ENCODE measurements at places on chromosomes 7 and 10.
A peak's percentile ranks its signal among the peaks of the same experiment; 100 is the strongest.

- DNase-seq: no peak
Measured at GRCh38 chr7:149459540-149460452, 1.1 kb downstream of the ZNF777 start.

GRCh38 chr7:92297736-92298135, 52.0 kb downstream of the ANKIB1 start:
- no peak for DNase-seq

GRCh38 chr7:43650457-43651052, 67.6 kb downstream of the STK17A start:
- DNase-seq: peak; percentile 60

DNA sequence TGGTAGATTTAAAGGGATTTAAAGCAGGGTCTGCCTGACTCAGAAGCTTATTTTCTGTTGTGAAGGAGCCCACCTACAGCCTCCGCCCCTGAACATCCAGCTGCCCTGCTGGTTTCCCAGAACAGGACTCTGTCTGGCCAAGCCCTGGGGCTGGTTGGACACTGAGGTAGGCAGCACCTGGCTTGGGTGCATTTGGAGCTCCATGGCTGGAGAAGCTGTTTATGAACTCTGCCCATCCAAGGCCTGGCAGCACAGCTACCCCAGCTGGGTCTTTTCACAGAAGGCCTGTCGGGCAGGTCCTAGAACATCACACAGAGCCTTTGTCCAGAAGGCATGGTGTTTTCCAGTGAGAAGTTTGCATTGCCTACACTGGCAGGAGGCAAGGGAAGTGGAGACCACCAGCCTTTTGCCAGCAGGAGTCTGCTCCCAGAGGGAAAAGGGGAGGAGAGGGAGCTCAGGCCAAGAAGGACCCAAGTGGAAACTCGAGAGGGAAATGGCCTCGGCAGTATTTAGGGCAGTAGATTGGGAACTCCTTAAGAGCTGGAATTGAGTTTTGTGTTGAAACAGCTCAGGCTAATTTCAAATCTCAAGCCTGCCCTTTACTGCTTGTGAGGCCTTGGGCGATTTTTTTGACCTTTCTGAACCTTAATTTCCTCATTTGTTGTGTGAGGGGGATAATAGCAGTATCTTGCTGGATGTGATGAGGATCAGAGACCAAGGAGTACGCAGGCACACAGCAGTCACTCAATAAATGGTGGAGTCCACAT, 12.3 kb upstream of the PDCD4 start:
- DNase-seq: no peak

DNA sequence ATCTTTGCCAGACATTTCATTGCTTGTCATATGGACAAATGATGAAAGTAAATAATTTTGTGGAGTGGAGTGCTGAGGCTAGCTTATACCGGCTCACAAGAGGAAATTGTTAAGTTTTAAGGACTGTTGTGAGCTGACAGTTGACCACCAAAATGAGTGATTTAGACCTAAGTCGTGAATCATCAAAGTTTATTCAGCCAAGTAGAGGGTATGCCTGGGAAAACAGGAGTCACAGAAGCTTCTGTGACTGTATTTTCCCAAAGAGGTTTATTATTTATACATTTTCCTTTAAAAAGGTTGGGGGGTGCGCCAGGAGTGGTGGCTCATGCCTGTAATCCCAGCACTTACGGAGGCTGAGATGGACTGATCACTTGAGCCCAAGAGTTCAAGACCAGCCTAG, 21.8 kb downstream of the MRPS24 start:
- peak; percentile 69 for DNase-seq

GRCh38 chr7:2019711-2020511, 212.8 kb downstream of the MAD1L1 start:
- no peak for DNase-seq

GRCh38 chr7:158795272-158795671, 34.0 kb downstream of the ESYT2 start:
- DNase-seq: no peak

DNA sequence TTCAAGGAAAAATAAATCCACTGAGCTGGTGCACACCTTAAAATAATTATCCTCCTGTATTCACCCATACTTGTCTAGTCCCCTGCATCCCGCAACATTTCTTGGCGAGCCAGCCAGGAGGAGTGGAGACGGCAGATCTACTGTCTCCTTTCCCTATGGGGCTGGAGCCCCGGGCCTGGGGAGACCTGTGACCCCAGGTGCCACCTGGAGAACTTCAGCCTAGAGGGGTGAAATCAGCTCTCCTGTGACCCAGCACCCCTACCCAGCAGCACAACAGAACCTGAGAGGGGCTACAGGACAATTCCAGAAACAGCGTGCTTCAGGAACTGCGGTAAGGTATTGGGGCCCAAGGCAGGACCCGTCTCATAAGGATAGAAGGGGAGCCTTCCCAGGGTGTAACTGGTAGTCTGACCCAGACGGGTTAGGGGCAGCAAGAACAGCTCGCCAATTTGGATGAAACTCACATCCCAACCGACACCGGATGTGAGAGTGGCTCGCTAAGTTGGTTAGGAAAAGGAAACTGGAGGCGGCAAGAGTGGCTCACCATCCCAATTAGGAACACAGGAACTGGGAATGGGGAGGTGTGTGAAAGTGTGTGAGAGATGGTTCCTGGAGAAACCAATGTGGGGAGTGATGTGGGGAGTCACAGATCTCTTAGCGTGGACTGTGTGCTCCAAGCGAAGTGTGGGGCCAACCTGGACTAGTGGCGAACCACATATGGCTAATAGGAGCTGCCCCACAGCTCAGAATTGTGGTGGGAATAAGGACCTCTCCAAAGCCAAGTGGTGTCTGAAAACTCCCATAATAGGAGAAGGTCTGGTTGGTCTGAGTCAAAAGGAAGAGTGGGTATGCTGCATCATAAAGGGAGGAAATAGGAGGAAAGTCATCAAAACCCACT, 15.1 kb upstream of the DENND2A start:
- DNase-seq: no peak

DNA sequence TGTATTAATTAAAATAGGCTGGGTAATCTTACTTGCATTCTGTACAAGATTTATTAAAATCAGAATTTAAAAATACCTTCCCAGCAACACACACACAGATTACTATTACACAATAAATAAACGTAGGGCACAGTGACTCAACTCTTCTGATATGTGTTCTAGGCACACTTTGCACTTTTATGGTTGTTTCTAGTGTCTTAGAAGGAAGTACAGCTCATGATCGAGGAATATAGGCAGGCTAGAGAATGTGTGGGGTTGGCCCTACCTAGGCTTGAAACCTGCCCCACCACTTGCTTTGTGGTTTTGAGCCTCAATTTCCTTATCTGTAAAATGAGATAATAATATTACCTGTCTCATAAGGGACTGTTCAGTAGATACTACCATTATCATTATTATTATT, 30.5 kb downstream of the ARMC3 start:
- DNase-seq: no peak

All from RCC 7860 (cell line).